ENCODE measurements at places on chromosomes 13 and 19. TPM values are rescaled to one million over a fixed set of nuclear protein-coding genes. Genes with fewer than 3 reads are reported as not detected.

SPRED3 gene
- 5.2 TPM for total RNA-seq

ZNF844 gene
- total RNA-seq, result 10.5 TPM

GRIN2D gene
- 23.0 TPM for total RNA-seq

C5AR2 gene
- 0.14 TPM for total RNA-seq

JUND gene
- total RNA-seq, result 121 TPM

TMPRSS9 gene
- 0.57 TPM for total RNA-seq

DNA sequence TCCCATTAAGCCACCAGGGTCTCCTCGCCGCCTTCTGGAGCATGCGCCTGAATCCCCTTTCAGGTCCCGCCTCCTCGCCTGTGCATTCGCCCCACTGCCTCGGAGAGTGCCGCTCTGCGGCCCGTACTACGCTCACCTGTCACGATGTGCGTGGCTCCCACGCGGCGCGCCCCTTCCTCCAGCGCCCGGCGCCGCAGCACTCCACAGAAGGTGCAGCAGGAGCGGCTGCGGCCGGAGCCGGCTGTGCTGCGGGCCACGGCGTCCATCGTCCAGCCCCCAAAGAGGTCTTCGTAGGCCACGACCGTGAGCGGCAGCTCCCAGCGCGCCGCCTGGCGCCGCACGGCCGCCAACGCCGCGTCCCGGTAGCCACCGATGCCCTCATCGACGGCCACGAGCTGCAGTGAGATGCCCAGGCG, 4.3 kb downstream of the CTU1 start:
- H3K4me3 ChIP-seq, result no peak overlapping the region
- H3K27me3 ChIP-seq, result no peaks in the 10 kb centered on the region
- peaks cover 7% of the 10 kb centered on the region for H3K36me3 ChIP-seq
- H3K27ac ChIP-seq, result no peak overlapping the region
- no peak for DNase-seq

DNA sequence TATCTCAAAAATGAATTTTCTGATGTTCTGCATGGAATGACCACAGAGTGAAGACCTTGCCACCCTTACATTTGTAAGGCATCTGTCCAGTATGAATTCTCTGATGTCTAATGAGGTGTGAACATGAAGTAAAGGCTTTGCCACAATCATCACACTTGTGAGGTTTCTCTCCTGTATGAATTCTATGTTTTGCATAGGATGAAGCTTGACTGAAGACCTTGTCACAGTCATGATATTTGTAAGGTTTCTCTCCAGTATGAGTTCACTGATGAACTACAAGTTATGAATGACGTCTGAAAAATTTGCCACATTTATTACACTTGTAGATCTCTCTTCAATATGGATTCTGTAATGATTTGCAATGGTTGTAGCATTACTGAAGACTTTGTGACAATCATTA, 13.3 kb downstream of the ZNF816 start:
- no peak for DNase-seq
- peaks cover 22% of the 10 kb centered on the region for H3K4me1 ChIP-seq
- peaks cover 54% of the 10 kb centered on the region for H3K36me3 ChIP-seq
- no peak overlapping the region for H3K27ac ChIP-seq
- no peaks in the 10 kb centered on the region for H3K27me3 ChIP-seq
- H3K4me3 ChIP-seq, result no peak overlapping the region

DNA sequence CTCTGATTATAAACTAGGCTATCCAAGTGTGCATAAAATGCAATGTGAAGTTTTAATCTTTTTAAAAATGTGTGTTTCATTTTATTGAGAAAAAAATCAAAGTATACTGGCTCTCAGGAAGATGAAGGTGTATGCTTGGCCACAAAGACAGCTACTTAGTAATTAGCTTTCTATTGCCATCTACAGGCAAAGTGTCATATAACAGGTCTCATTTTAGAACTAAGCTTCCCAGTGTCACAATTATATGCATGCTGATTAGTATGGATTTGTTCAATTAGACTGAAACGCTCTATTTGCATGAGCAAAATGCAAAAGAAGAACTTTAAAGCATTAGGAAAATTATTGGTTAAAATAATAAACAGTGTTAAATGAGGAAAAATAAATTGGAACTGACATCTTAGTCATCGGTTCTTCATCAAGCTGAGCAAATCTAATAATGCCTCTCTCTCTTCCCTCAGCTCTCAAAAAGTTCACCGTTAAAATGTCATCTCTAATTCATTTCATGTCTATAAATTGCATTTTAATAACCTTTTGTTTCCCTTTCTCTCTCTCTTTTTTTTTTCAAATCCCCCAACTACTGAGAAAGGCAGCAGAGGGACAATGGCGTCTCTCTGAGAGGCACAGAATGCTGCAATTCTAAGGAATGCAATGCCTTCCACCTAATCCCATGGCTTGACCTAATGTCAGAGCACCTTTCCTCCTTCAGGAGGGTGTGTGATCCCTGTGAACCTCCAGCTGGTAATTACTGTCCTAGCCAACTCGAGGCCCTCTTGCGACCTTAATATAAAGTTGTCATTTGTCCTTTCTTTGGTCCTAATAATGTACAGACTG, 313.1 kb upstream of the MAB21L1 start:
- no peaks in the 10 kb centered on the region for H3K27me3 ChIP-seq
- no peak for DNase-seq
- H3K4me1 ChIP-seq, result peaks cover 9% of the 10 kb centered on the region
- H3K4me3 ChIP-seq, result no peak overlapping the region
- no peak overlapping the region for H3K27ac ChIP-seq

DNA sequence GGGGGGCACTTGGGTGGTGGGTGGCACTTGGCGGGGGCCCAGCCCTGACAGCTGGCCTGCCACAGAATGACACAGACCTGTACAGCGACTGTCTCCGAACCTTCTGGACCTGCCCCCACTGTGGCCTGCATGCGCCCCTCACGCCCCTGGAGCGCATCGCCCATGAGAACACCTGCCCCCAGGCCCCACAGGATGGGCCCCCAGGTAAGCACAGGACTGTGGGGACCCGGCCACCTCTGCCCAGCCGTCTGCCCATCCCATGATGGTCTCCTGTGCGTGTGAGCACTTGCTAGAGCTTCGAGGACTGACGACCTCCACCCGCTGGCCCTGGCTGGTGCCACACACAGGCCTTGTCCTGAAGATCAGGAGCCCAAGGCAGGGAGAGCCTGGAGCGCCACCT, 32.0 kb downstream of the DHX34 start:
- peaks cover 7% of the 10 kb centered on the region for H3K4me1 ChIP-seq
- H3K36me3 ChIP-seq, result peaks cover 36% of the 10 kb centered on the region
- no peak overlapping the region for H3K4me3 ChIP-seq
- DNase-seq, result no peak

DNA sequence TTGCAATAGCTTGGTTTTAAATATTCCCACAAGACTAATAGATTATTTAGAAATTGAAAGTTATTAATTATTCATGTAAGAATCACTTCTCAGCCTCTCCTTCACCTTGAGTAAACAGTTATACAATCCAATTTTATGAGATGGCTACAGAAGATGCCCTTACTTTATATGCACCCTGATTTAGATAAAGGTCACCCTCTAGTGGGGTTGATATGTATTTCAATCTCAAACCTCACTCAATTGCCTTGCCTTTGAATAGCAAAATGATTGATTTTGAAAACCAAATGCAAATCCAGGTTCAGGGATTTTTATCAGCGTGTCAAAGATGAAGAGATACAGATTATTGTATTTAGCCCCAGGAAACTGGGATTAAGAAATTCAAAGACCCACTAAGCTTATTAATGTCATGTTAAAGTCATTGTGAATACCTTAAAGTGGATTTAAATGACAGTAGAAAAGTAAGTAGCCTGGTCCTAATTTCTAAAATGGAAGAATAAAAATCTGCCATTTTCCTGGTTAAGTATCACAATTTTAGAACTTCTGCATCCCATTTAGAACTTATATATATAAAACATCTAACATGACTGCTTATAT, 305.1 kb downstream of the ITGBL1 start:
- no peak overlapping the region for H3K4me3 ChIP-seq
- H3K27me3 ChIP-seq, result no peaks in the 10 kb centered on the region
- peaks cover 45% of the 10 kb centered on the region for H3K4me1 ChIP-seq
- H3K36me3 ChIP-seq, result no peaks in the 10 kb centered on the region

- peak; percentile 57 for DNase-seq
- H3K4me3 ChIP-seq, result no peak overlapping the region
- H3K27ac ChIP-seq, result no peak overlapping the region
- no peaks in the 10 kb centered on the region for H3K27me3 ChIP-seq
- 0 out of 2 replicates have a peak, but pooled peaks cover 6% of the 10 kb centered on the region for H3K4me1 ChIP-seq
Measured at GRCh38 chr19:34851277-34851804, 75.4 kb upstream of the ZNF30 start.

DNA sequence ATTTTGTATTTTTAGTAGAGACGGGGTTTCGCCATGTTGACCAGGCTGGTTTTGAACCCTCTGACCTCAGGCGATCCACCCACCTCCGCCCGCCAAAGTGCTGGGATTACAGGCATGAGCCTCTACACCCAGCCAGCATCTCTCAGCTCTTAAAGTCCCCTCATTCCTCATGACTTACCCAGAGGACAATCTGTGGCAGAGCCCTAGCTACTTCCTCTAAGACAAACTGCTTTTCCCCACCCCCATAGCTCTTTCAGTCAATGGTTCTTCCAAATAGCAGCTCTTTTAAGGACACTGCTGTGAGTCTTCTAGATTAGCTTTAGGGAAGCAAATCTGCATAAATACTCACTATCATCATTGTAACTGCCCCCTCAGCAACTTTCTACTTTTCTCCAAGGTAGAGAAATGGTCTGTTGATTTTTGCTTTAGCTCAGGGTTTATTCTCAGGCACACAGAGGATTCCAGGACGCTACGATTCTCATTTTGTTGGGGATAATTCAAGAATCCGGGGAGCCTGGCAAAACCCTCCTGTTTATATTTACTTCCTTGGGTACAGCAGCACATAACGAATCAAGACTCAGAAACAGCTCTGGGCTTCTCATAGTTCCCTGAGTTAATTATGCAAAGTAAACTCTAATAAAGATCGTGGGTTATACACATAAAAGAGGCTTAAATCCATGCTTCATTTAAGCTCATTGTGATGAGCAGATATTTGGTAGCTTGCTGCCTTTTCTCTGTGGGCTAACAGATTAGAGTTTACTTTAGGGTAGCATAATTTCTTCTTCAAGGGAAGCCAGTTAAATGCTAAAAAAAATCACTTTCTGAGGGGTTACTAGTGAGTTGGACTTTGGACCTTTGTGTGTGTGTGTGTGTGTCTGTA, 357.4 kb downstream of the TDRD3 start:
- no peaks in the 10 kb centered on the region for H3K36me3 ChIP-seq
- H3K27me3 ChIP-seq, result no peaks in the 10 kb centered on the region
- peaks cover 48% of the 10 kb centered on the region for H3K4me1 ChIP-seq
- no peak for DNase-seq

DNA sequence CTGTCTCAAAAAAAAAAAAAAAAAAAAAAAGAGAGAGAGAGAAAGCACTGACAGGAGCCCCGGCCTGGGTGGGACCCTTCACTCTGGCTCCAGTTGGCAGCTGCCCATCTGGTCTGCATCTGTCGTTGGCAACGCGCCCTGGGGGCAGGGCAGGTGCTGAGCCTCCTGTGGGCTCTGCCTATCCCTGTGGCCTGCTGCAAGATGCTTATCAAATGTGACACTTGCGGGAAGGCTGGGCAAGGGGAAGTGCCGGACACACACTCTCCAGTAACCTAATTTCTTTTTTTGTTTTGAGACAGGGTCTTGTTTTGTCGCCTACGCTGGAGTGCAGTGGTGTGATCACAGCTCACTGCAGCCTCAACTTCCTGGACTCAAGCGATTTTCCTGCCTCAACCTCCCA, 10.7 kb upstream of the KPTN start:
- H3K4me3 ChIP-seq, result no peak overlapping the region
- H3K4me1 ChIP-seq, result peaks cover 10% of the 10 kb centered on the region
- no peak overlapping the region for H3K27ac ChIP-seq
- H3K27me3 ChIP-seq, result no peaks in the 10 kb centered on the region

DNA sequence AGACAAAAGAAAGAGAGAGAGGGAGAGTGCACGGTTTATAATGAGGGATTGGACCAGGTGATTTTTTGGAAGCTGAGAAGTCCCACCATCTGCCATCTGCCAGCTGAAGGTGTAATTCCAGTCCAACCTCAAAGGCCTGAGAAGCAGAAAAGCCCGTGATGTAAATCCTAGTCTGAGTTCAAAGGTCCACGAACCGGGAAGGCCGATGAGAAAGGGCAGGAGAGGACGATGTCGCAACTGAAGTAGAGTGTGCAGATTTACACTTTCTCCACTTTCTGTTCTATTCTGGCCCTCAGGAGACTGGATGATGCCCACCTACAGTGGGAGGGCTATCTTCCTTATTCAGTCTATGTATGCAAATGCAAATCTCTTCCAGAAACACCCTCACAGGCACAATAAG, 500.0 kb downstream of the DIAPH3 start:
- no peak overlapping the region for H3K4me3 ChIP-seq
- no peaks in the 10 kb centered on the region for H3K27me3 ChIP-seq
- no peak for DNase-seq
- no peak overlapping the region for H3K27ac ChIP-seq

- H3K4me3 ChIP-seq, result no peak overlapping the region
- H3K27ac ChIP-seq, result peak overlapping the region; percentile 67
- peaks cover 13% of the 10 kb centered on the region for H3K4me1 ChIP-seq
- no peaks in the 10 kb centered on the region for H3K36me3 ChIP-seq
- H3K27me3 ChIP-seq, result no peaks in the 10 kb centered on the region
- no peak for DNase-seq
Measured at GRCh38 chr13:62085337-62086229, 669.9 kb upstream of the PCDH20 start.

DNA sequence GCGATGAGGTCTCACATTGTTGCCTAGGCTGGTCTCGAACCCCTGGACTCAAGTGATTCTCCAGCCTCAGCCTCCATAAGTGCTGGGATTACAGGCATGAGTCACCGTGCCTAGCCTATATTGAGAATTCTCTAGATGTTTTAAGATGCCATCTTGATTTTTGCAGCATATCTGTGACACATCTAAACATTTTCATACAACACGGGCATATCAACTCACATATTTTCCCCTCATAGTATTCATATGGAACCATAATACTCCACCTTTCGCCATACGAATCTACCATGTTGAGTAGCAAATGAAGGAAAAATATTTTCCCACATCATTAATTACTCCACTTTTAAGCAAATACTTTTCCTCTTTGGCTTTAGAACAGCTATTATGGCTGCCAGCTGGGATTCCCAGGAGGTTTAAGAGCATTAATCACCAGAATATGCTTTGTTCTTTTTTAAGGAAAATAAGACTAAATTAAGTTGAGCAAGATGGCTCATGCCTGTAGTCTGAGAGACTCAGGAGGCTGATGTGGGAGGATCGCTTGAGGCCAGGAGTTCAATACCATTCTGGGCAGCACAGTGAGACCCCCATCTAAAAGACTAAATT, 56.9 kb upstream of the GTF2F2 start:
- no peaks in the 10 kb centered on the region for H3K4me1 ChIP-seq
- H3K4me3 ChIP-seq, result no peak overlapping the region
- no peaks in the 10 kb centered on the region for H3K27me3 ChIP-seq
- DNase-seq, result no peak

GRCh38 chr13:92136449-92137155, 738.2 kb downstream of the GPC5 start:
- no peak for DNase-seq
- H3K27ac ChIP-seq, result no peak overlapping the region
- H3K4me3 ChIP-seq, result no peak overlapping the region
- no peaks in the 10 kb centered on the region for H3K4me1 ChIP-seq
- no peaks in the 10 kb centered on the region for H3K27me3 ChIP-seq

GRCh38 chr19:58304748-58305064, 471 bp upstream of the ERVK3-1 start:
- peaks cover 17% of the 10 kb centered on the region for H3K4me1 ChIP-seq
- peaks cover 44% of the 10 kb centered on the region for H3K36me3 ChIP-seq
- H3K4me3 ChIP-seq, result peak overlapping the region; percentile 100
- H3K27ac ChIP-seq, result peak overlapping the region; percentile 96
- no peaks in the 10 kb centered on the region for H3K27me3 ChIP-seq
